Activated T-cell treated with anti-CD3 and anti-CD28 coated beads, Interleukin-2, amount 50 U/mL, for 24 hours (primary cell): ENCODE measurements at places on chromosomes 7 and 10.

DNA sequence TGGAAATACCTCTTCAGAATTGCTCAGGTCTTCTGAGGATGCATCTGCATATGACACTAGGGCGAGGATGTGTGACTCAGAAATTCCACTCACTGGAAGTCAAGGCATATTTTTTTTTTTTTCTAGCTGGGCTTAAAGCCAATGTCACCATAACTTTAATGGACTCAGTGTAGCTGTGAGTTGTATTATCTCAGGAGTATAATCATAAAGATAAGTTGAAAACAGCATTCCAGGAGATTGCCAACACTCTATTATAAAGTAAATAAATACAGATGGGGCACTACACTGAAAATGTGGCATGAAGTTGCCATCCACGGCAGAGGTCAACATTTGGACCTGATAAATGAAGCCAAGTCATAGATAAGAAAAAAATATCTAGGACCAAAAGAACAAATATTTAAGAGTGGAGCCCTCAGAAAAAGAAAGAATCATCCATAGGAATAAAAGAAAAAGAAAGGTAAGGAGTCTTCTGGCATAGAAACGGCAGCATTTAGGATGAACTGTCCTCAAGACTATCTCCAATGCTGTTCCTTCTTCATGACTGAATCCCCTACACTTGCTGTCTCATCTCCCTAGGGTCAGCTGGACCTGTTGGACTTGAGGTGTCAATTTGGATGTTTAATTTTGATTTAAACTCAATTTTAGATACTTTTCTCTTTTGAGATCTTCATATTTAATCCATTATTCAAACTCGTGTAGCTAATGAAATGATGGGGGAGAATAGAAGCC, 72.9 kb upstream of the CAV2 start:
- no peak for DNase-seq

GRCh38 chr7:94348142-94348541, 46.6 kb upstream of the COL1A2 start:
- no peak for DNase-seq

DNA sequence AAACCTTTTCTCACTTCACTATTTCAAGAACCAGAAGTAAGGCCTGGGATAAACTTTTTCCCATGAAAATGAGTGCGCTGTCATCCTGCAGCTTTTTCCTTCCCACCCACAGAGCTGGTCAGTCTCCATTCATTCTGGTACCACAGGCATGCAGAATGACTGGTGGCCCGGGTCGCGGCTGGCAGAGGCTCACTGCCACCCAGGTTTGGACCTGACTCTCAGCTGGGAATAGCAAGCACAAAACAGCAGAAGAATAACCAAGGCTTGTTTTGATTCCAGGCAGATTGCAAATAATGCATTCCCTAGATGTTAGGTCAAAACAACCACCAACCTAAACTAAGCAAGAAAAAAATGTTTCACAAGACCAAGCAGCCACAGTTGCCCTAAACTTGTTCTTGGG, 190.5 kb upstream of the NRP1 start:
- DNase-seq, result no peak

DNA sequence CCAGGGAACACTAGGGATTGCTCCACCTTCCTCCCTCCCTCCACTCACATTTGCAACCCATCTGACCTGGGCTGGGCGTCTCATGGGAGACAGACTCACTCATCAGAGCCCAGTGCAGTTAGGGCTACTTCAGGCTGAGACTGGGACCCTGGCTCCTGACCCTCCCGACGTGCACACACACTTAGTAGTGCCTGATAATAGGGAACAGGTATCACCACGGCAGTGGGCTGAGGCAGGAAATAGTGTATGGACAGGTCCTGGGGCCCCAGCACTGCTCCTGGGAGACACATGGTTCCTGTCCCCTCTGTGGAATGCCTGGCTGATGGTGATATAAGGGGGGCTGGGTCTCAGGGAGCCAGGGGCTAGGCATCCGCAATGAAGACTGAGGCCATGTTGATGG, 14.3 kb downstream of the AQP1 start:
- peak; percentile 16 for DNase-seq

DNA sequence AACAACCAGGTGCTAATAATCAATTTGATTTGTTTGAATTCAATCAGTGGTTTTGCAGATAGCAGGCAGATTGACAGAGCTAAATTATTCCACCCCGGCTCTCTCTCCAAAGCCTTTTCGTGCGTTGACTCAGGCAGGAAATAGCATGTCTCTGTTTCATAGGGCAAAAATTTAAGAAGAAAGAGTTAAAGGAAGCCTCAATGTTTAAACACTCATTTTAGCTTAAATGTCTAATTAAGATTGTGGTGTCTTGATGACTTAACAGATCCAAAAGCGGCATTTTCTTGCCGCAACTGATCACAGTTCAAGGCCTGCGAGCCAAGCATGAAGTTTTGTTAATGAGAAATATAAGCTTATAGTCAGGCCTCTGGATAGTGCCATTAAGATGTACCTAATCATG, 1051.1 kb upstream of the AUTS2 start:
- no peak for DNase-seq

DNA sequence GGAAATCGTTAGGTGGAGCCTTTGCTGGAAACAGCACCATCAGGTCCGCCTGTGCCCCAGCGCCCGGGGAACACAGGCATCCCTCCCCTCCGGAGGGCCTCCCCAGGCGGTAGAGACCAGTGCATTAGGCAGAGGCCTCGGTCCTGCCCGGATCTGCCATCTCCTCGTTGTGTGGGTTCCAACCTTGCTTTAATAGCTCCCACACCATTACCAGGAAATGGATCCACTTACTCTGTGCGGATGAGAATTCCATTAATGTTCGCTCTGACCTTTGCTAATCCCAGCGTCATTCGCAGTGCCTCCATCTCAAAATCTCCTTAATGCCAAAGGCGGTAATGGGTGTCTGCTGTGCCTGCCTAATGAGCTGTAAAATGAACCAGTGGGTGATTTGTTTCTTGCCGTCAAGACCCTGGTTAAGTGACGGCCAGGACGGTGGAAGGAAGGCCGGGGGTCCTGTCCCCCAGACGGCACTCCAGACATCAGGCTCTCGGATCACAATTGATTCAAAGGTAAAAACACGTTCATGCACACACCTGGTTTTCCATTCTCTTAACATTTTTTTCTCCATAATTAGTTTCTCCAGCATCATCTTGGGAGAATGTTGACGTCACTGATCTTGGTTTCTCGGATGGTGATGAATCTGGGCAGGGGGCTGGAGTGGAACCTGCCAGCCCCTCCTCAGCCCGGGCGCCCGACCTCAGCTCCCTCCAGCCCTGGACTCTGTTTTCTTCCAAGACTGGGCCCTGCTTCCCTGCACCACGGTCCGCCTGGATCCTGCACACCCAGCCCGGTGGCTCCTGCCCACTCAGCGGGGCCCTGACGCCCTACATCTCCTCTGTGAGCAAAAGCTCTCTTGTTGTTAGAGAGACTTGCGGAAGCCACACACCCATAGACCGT, 22.8 kb upstream of the FAM20C start:
- no peak for DNase-seq

DNA sequence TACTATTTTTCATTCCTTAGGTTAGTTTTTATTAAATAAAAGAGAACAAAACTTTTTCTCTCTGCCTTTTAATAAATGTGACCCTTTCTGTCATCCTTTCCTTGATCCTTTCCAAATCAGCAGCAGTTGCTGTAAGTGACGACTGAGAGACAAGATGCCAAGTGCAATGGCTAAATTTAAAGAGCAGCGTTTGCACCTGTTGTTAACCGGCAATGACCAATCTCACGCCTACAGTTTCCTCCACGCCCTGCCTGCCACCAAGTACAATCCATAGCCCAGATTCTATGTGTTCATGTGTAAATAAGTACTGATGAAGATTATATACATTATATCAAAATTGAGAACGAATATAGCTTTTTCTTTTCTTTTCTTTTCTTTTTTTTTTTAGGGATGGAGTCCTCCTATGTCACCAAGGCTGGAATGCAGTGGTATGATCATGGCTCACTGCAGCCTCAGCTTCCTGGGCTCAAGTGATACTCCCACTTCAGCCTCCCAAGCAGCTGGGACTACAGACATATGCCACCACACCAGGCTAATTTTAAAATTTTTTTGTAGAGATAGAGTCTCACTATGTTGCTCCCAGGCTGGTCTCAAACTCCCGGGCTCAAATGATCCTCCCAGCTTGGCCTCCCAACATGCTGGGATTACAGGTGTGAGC, 6.5 kb upstream of the MCU start:
- no peak for DNase-seq
